Erythroblast (primary cell): ENCODE measurements at places on chromosomes 3 and 15.

DNA sequence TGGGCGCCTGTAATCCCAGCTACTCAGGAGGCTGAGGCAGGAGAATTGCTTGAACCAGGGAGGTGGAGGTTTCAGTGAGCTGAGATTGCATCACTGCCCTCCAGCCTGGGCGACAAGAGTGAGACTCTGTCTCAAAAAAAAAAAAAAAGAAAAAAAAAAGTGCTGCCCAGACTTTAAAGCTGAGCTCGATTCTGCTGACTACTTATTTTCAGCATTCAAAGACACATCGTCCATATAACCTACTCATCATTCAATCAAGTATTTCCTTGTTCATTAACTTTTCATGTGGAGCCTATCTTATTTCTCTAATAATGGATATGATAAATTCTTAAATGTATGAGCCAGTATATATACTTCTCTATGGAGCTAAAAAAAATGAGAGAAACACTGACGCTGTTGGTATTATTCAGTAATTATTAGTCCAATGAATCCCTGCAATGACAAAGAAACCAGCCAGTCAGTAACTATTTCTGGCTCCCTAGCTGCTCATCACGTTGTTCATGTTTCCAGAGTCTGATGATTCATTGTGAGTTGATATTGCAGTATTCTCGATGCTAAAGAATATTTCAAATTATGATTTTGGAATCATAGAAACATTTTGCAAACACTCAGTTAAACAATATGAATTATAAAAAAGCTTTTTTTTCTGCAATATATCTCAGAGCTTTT lies 111.9 kb downstream of the RAP2B start:
- no peak for DNase-seq

GRCh38 chr15:78018445-78018844 lies 59.1 kb downstream of the TBC1D2B start:
- peak; percentile 53 for DNase-seq

GRCh38 chr3:106326941-106327695 lies 458.3 kb upstream of the CBLB start:
- no peak for DNase-seq

DNA sequence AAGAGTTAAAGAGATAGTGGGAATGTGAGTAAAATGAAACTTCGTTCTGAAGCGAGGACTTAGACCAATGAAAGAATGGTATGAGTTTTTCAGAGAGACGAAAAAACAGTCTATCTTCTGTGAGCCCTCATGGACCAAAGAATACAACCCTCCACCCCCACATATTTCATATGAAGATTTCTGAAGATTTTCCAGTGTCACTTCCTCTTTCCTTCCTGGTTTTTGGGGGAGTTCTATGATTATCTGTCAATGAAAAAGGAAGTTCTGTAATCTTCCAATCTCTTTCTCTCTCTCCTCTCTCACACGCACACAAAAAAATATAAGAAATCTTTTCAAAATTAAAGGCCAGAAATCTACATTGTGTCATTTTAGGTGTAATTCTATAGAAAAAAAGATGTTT lies 27.7 kb downstream of the CMSS1 start:
- no peak for DNase-seq

DNA sequence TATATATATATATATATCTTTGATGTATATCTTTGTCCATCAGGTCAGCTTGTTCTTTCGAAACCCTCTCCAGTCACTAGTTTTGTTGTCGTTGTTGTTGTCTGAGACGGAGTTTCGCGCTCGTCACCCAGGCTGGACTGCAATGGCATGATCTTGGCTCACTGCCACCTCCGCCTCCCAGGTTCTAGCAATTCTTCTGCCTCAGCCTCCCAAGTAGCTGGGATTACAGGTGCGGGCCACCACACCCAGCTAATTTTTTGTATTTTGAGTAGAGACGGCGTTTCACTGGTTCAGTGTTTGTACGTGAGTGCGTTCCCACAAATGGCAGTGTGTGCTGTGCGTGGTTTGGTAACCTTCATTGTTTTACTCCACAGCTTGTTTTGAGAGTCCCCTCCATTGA lies 51.7 kb downstream of the ZDHHC19 start:
- no peak for DNase-seq

DNA sequence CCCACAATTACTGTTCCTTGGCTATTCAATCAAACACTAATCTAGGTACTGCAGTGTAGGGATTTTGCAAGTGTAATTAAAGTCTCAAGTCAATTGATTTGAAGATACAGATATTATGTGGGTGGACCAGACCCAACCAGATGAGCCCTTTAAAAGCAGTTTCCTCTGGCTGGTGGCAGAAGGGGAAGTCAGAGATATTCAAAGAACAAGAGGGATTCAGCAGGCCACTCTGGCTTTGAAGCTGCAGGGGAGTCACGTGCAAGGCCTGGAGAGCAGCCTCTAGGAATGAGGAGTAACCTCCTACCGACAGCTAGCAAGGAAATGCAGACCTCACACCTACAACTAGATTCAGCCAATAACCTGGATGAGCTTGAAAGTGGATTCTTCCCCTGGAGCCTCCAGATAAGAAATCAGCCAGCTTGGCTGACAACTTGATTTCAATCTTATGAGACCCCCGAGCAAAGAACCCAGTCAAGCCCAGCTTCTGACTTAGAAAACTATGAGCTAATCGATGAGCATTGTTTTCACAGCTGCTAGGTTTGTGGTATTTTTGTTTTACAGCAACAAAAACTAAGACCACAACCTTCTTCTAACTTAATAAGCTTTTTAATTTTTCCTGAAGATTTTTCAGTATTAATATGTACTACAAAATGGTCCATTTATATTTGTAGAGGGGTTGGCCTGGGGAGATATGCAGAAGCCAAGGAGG lies 13.4 kb downstream of the HACD2 start:
- DNase-seq, result no peak

GRCh38 chr3:192802957-192803899 lies 75.9 kb upstream of the FGF12 start:
- DNase-seq, result peak; percentile 58

DNA sequence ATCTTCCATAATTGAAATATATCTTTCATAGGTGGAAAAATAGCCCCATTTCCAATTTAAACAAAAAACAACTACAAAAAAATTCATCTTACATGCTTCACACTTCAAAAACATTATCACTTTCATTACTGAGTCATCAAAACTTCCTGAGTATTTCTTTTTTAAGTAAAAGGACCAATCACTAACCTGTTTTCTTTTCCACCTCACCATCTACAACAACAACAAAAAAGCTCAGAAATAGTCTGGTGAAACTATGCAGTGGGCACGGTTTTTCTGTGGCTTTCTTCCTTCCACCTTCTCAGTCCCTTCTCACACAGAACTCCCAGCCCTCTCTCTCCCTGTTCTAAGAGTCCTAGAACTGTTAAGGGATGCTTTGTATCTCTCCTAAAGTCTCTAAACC lies 20.3 kb upstream of the TNIK start:
- DNase-seq, result no peak

- DNase-seq, result no peak
Measured at GRCh38 chr3:149964291-149964690, 6.4 kb downstream of the PFN2 start.

DNA sequence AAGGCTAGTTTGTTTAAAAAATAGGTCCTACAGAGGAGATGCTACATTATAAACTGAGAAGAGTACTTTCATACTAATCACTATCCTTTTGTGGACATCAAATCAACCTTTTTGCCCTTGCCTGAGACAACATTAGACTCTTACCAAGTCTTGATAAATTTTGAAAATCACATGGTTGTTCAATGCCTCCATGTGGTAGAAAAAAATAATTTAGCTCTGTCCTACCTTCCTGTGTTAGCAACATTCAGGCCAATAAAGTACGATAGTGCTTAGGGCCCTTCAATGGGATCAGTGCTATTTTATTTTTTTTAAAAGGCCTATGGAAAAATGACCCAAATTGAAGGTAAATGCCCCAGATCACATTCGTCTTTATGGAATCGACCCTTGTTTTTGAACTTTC lies 5.0 kb upstream of the UBE2E1 start:
- no peak for DNase-seq

- DNase-seq, result no peak
Measured at GRCh38 chr15:44910981-44911625, 45.4 kb upstream of the TERB2 start.

GRCh38 chr3:127688416-127689265 lies 15.9 kb downstream of the ABTB1 start:
- no peak for DNase-seq

DNA sequence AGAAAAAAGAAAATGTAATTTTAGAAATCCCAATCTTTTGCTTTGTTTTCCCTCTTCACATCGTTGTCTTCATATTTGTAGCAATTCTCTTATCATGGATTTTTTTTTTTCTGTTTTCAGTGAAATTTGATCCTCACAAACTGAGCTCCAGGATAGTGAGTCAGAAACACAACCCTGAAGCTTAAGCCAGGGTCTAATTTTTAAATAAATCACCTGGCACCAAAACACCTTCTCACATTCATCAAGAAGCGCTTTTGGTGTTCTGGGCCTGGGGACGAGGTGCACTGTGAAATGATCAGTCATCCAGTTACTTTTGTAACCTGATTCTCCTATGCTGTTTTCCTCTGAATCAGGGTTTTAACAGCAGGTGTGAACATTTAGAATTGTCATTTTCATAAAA lies 87.7 kb downstream of the REC114 start:
- DNase-seq, result no peak

DNA sequence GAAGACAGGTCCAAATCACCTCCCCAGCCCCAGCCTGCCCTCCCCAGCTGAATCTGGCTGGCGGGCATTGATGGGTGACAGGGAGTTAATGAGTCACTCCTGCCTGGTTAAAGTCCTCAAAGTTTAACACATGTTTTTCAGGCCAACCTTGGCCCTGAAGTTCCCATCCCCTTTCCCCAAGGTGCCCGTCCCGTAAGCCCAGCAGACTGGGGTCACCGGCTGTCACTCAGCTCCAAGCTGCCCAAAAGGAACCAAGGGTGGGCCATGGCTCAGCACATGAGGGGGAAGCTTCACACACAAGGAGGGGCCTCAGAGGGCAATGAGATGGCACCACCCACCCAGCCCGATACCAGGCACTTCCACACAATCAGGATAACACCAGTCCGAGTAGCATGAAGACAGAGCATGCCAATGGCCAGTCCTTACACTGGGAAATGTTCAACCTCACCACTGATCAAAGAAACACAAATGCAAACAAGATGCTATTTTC lies 10.2 kb upstream of the KLF15 start:
- no peak for DNase-seq

GRCh38 chr3:32405711-32406323 lies 14.2 kb downstream of the CMTM7 start:
- no peak for DNase-seq

DNA sequence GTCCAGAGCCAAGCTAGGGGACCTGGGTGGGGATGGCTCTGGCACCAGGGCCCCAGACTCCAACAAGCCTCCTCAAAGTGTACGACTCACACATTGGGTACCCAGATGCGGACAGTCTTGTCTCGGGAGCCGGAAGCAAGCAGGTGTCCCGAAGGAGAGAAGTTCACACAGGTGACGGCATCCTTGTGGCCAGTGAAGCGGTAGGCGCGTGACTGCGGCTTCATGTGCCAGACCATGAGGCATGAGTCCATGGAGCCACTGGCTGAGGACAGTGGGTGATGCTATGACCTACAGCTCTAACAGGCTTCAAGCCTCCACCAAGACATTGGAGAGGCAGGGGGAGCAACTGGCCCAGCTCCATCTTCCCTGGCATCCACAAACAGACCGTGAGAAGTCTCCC lies 4.5 kb downstream of the POC1A start:
- no peak for DNase-seq

DNA sequence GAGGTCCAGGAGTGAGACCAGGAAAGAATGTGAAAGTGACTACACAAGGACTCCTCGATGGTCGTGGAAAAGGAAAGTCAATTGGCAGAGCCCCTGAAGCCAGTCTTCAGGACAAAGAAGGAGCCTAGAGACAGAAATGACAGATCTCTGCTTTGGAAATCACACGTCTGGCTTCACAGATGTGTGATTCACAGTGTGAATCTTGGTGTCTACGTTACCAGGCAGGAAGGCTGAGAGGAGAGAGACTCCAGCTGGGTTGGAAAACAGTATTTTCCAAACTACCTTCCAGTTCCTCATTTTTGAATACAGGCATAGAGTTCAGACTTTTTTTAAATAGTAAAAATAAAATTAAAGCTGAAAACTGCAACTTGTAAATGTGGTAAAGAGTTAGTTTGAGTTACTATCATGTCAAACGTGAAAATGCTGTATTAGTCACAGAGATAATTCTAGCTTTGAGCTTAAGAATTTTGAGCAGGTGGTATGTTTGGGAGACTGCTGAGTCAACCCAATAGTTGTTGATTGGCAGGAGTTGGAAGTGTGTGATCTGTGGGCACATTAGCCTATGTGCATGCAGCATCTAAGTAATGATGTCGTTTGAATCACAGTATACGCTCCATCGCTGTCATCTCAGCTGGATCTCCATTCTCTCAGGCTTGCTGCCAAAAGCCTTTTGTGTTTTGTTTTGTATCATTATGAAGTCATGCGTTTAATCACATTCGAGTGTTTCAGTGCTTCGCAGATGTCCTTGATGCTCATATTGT lies 6.0 kb downstream of the CCR2 start:
- no peak for DNase-seq

- DNase-seq, result no peak
Measured at GRCh38 chr3:20898962-20899361, 713.0 kb upstream of the SGO1 start.

DNA sequence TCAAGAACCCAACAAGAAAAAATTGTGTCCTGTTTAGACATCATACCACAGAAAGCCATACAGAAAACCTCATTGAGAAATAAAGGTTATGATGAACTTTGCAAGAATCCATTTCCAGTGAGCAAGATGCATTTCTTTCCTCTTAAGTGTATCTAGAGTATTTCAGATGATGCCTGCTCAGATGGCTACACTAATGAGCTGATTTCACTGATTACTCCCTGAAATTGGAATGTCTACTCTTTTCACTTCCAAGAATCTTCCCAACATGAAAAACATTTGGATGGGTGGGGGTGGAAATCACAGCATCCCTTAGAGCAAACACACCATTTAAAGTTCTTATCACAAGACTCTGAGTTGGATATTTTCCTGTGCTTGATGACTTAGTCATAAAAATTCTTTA lies 41.4 kb upstream of the IL12A start:
- DNase-seq, result no peak

- no peak for DNase-seq
Measured at GRCh38 chr3:71454512-71455403, 128.8 kb downstream of the FOXP1 start.

- DNase-seq, result no peak
Measured at GRCh38 chr3:184500344-184500923, 61.2 kb upstream of the EPHB3 start.

DNA sequence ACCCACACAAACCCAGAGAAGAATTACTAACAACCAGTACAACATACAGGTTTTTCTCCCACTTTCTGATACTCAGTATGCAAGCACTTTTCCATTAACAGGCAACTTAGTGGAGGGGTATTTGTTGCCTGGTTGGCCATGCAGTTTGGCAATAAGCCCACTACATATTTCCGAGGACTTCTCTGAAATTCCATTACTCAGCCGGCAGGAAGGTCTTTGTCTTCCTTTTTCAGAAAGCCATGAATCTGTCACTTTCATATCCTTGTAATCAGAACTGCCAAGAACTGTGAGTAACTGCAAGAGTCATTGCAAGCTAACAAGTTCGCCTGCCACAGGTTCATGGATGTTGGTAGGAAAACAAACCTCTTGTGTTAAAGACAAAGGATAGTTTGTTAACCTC lies 422.3 kb upstream of the ROBO1 start:
- no peak for DNase-seq

GRCh38 chr3:128709506-128710210 lies 16.3 kb upstream of the RAB7A start:
- DNase-seq, result no peak
